ENCODE measurements at places on chromosomes 5 and 9.

- DNase-seq, result no peak
These were observed 119.8 kb upstream of the PANK3 start for GRCh38 chr5:168699002-168699401.

GRCh38 chr5:142437563-142437962, 112.7 kb upstream of the SPRY4 start:
- no peak for DNase-seq

- no peak for DNase-seq
These were observed 193.5 kb downstream of the PLK2 start for GRCh38 chr5:58266402-58266801.

DNA sequence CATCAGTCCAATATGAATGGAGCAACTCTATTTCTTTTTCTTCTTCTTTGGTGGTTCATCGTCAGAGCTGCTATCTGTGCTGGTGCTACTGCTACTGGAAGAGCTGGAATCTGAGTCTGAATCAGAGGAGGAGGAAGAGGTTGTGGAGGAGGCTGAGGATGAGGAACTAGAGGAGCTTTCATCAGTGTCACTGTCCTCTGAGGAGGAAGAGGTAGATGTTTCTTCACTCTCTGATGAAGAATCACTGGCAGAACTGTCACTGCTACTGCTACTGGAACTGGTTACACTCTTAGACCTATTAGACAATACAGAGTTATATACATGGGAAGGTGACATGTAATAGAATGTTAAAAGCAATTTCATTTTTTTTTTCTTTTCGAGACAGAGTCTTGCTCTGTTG, 27.8 kb downstream of the ZCCHC10 start:
- no peak for DNase-seq

Measured in T-helper 9 cell (primary cell).